Activated T-helper 1 cell treated with anti-CD3 and anti-CD28 coated beads, Interleukin-2, amount 50 U/mL, for 16 hours (primary cell): ENCODE measurements at places on chromosomes 4 and X.

- DNase-seq = no peak
Measured at GRCh38 chrX:28135378-28136047, 154.3 kb upstream of the DCAF8L1 start.

GRCh38 chrX:68843992-68844391 is 15.2 kb downstream of the EFNB1 start:
- no peak for DNase-seq

DNA sequence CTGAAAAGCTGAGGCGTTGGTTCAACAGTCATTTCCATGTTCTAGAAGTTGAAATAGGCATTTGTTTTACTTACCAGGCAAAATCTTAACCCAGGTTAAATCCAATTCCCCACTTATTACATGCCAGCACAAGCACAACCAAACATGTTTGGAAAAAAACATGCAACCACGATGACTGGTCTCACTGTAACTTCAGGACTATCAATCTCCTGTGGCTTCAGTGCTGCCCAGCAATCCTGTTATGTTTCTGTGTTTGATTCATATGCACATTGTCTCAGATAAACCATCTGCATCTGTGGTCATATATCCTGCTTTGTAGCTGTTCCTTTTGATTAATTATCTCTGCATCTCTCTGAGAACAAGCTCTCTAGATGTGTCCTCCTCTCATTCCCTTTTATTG is 28.3 kb downstream of the PRDM8 start:
- no peak for DNase-seq

DNA sequence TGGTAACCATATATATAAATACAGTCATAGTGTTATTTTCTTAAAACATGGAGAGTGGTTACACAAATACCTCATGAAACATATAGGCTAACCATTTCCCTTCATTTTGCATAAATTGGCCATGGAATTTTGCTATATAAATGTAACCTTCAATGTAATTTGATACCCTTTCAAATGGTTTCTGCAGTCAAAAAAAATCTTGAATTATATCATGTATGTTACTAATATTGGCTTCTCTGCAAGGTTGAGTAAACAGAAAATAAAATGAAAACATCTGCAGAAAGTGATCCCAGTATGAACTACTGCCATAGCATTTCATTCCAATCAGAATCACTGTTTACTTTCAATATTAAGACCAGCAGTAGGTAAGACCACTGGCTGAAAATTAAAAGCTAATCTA is 1165.9 kb upstream of the TENM3 start:
- no peak for DNase-seq

DNA sequence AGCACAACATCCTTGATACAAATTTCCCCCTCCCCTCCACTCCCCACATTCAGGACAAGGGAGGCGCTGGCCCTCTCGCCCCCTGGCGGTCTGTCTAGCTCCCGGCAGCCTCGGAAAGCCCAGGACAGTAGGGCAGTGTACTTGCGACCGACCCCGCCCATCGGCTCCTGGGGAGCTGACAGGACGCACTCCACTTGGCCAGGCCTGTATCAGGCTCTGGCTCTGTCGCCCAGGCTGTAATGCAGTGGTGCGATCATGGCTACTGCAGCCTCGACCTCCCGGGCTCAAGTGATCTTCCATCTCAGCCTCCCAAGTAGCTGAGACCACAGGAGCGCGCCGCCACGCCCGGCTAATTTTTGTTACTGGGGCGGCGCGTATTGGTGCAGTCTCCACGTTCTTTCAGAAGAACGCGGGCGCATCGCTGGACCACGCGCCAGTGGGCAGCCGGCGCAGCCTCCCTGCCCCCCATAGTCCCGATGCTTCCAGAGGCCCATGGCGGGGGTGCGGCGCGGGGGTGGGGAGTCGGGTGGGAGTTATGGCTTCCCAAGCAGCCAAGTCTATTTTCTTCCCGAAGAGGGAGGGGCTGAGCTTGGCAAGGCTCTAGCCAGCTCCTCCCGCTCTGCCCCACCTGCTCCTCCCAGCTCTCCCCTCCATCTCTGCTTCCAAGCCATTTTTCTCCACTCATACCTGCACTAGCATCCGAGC is 7.8 kb upstream of the AKAP14 start:
- DNase-seq = no peak

GRCh38 chrX:3713225-3713936 is at the start of gene PRKX:
Gene PRKX, minus strand, starts transcription at chrX:3713649. Its CDS starts 396 bp downstream, at chrX:3713253.
- DNase-seq = peak; percentile 15

GRCh38 chrX:154123241-154124219 is 20.5 kb upstream of the OPN1LW start:
- no peak for DNase-seq

DNA sequence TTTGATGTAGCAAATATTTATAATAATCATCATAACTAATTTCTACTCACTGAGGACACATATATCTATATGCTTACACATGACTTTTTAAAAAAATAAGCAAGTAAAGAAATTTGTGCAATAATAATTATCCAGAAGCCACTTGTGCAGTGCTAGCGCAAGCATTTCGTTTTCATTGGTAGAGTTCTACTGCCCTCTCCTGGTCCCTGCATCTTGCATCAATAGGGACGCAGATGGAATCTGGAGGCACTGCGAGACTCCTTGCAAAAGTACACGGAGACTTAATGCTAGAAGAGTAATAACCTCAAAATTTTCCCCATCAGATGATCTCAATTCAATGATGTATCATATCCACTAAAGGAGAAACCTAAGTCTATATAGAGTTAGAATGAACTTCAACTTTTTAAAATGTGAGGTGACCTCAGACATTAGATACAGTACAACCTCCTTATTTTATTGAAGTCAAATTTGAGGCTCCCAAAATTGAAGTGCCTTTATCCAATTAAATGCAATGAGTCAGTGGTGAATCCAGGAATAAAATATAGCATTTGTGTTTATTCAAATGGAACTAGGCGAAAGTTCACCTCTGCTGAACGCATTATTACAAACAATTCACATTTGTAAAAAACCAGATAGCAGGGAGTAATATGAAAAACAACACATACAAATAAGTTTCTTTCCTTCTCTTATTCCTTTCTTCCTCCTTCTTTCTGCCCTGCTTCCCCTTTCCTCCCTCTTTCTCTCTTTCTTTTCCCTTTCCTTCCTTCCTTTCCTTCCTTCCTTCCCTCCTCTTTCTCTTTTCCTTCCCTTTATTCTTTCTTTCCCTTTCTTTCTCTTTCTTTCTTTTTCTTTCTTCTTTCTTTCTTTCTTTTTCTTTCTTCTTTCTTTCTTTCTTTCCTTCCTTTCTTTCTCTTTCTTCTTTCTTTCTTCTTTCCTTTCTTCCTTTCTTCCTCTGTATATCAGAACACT is 450.0 kb downstream of the ANKRD50 start:
- peak; percentile 2 for DNase-seq

GRCh38 chr4:173834151-173834550 is 304.1 kb upstream of the HAND2 start:
- no peak for DNase-seq

DNA sequence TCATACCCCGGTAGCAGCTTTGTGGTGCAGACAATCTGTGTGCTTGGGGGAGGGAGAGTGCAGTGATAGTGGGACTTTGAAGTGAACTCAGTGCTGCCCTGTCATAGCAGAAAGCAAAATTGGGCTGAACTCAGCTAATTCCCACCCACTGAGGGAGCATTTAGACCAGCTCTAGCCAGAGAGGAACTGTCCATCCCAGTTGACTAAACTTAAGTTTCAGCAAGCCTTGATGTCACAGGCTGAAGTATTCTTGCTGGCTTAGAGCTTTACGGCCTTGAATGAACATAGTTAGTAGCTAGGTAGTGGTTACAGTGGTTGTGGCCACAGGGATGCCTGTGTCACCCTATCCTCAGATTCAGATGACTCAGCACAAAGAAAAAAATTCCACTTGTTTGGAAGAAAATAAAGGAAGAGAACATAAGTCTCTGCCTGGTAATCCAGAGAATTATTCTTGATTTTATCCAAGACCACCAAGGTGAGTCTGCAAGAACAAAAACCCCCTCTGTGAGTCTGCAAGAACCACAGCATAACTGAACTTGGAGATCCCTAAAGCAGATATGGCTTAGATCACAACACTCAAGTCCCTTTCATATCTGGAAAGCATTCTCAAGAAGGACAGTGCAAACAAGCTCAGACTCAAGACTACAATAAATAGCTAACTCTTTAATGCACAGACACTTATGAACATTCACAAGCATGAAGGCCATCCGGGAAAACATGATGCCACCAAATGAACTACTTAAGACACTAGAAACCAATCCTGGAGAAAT is 39.4 kb downstream of the ADH7 start:
- DNase-seq = no peak

DNA sequence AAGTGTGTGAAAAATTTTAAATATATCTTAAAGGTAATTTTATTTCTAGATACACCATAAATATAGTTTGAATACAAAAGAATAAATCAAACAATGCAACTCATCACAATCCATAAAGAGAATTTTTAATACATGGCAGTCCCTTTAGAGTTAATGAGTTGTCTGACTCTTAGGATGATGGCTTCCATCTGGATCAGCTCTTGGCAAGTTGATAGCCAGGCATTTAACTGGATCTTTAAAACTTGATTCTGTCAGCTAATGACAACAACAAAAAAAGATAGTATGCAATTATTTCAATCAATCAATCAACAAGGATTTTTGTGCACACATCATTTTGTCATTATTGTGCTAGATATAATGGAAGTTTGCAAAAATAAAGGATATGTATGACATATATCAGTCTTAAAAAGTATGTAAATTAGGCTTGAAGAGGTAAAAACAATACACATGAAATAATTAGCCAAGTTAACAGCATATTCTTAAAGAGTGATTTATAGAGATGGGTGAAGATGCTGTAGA is 174.9 kb upstream of the PCDH18 start:
- DNase-seq = no peak

- DNase-seq = no peak
Measured at GRCh38 chrX:43985511-43985910, 12.3 kb upstream of the NDP start.

DNA sequence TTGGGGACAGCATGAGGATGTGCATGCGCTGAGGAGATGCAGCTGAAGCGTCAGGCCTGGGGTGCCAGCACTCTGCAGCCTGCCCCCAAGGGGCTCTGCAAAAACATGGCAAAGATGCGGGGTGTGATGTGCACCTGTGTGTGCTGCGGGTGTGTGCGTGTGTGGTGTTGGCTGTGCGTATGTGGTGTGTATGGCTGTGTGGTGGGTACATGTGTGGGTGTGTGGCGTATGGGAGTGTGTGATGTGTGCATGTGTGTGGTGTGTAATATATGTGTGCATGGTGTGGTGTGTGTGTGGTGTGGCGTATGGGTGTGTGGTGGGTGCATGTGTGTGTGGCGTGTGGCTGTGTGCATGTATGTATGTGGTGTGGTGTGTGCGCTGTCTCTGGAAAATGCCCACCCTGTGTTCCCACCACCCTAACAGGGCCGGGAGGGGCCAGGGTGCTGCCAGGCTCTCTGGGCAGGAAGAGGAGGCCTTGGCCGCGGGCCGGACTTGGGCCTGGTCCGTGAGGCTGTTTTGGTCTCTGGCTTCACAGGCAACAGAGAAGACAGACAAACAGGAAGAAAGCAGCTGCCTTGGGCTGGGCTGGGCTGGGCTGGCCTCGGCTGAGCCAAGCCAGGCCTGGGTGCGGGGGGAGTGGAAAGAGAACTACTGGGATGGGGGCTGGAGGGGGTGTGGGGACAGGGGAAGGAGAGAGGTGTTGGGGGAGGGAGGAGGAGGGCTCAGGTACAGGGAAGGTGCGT is 1.1 kb upstream of the AVPR2 start:
- no peak for DNase-seq

- DNase-seq = no peak
Measured at GRCh38 chrX:109783701-109784079, 50.6 kb upstream of the ACSL4 start.

DNA sequence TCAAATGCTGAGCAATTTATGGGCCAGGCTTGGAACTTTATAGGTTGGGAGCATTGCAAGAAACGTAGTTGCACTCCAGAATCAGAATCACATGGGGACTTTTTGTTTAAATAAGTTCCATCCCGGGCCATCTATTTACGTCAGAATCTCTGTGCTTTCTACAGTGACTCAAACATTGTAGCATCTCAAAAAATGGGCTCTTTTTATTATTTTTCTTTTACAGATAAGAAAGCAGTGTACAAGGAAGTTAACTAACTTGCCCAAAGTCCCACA is 10.2 kb downstream of the CC2D2A start:
- no peak for DNase-seq

DNA sequence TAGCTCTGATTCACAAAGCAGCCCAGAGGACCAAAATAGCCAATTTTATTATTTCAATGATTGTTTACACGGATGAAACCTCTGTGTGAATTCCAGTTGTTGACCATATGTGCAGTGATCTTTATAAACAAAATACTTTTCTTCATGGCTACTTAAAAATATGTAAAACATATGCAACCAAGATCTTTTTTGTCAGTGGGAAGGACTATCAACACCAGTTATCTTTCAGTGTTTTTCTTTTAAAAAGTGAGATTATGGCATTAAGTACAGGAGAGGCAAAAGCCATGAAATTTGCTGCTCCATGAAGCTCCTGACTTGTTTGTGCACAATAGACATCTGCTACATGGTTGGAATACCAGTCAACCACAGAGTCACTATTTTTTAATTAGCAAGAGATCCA is 184.4 kb downstream of the DKK2 start:
- no peak for DNase-seq

- no peak for DNase-seq
Measured at GRCh38 chr4:124429746-124430250, 282.7 kb downstream of the ANKRD50 start.

DNA sequence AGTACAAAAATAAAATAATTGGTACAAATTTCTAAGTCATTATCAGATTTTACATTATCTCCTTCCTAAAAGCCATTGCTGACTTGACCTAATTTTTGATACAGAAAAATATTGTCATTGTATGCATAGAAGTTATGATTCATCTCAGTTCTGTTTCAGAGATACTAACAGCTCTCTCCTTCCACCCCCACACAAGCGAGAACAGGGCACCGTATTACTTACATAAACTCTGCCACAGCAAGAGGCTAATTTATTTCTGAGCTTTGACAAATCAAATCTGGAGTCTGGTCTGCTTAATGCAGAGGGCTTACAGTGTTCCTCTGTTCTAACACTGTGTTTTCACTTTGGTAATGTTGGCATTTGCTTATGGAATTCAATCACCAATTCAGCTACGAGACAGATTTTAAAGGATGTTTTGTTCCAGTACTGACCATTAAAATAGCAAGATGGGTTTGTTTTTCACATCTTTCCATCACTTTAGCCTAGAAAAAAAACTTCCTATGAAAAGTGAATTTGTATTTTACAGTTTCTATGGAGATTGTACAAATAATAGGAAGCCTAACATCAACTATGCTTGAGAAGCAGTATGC is 181.8 kb downstream of the USP46 start:
- DNase-seq = no peak

- DNase-seq = no peak
Measured at GRCh38 chr4:80461412-80461811, 125.9 kb downstream of the CFAP299 start.

DNA sequence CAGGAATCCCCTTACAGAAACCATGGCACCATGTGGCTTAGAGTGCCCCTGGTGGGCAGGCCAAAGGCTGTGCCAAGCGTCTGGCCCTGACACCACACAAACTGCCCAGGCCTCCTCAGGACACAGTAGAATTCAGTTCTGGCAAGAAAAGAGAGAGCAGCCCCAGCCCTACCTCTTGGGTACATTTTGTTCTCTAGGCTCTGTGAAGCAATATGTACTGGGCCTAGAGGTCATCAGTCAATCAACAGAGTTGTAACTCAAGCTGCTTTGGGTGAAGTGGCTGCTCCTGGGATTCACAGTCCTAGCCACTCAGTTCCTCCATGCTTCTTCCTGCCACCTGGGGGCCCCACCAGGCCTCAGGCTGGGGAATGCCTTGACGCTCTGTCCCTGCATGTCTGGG is 158.1 kb upstream of the MAMLD1 start:
- no peak for DNase-seq
